ENCODE measurements at places on chromosomes 16 and 17.
A peak's percentile ranks its signal among the peaks of the same experiment; 100 is the strongest.

DNA sequence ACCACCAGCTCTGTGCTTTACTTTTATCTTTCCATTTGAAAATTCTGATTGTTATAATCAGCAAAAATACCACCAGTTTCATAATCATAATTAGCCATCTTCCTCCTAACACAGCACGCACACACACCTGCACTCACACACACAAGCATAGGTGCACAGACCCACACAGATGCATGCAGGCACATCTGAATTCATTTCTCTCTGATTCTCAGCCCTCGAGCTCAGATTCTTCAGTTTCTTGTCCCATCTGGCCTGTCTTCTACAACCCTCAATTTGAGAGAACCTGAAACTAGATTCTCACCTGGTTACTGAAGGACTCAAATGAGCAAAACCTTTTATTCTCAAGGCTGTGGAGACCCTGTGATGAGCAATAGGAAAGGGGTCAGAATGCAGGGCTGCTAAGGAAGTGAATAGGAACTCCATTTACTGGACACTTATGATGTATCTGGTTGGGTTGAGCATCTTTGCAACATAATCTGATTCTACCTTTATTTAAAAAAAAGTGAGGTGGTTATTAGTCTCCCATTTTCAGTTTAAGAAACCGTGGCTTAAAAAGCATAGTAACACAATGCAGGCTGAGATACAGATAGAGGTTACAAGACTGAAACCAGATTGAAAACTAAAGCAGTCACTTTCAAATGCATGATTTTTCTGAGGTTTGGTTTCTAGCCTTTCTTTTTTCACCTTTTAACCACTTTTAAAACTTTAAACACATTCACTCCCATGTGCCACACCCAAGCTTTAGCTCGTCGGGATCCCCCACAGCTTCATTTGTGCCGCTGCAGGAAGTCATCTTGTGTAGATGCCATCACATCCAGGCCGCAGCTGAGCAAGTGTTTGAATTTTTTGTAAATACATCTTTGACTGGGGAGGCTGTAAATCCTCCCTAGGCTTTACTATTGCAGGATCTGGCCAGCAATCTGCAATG, 9.4 kb downstream of the KRT33A start:
- no peak for DNase-seq

DNA sequence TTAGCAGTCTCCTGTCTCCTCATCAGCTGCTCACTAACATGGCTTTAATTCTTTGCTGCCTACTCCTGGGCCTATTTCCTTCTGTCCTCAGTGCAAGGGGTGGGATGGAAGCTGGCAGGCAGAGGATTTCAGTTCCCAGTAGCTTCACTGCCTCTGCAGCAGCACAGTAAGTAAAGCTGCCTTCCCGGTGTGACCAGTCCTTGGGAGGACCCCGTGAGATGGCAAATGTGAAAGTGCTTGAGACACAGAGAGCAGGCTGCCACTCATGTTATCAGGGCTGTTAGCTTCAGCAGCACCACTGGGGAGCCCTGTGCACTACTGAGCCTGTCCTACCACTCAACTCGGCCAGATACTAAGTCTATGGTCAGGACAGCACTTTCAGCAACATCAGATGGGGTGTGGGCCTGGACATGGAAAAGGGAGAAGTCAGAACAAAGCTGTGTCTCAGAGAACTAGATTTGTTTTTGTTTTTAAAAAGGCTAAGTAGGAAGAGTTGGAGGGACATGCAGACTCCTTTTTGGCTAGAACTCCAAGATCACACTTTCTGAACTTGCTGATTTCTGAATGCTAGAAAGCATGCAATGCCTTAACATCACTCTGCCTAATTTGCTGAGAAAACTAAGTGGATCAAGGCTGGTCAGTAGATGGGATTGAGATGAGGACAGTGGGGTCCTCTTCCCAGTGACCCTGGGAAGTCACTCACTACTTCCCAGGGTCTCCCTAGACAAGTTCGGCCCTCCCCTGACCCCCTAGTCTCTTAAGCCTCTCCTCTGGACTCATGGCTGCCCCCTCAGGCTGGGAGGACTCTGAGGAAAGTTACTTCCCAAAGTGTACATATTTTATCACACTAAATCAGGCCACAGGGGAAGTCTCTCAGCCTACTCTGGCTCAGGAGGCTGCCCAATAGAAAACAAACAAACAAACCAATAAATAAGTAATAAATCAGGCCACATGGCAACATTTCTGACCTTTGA, 1.1 kb downstream of the ACSF2 start:
- peak; percentile 62 for DNase-seq

DNA sequence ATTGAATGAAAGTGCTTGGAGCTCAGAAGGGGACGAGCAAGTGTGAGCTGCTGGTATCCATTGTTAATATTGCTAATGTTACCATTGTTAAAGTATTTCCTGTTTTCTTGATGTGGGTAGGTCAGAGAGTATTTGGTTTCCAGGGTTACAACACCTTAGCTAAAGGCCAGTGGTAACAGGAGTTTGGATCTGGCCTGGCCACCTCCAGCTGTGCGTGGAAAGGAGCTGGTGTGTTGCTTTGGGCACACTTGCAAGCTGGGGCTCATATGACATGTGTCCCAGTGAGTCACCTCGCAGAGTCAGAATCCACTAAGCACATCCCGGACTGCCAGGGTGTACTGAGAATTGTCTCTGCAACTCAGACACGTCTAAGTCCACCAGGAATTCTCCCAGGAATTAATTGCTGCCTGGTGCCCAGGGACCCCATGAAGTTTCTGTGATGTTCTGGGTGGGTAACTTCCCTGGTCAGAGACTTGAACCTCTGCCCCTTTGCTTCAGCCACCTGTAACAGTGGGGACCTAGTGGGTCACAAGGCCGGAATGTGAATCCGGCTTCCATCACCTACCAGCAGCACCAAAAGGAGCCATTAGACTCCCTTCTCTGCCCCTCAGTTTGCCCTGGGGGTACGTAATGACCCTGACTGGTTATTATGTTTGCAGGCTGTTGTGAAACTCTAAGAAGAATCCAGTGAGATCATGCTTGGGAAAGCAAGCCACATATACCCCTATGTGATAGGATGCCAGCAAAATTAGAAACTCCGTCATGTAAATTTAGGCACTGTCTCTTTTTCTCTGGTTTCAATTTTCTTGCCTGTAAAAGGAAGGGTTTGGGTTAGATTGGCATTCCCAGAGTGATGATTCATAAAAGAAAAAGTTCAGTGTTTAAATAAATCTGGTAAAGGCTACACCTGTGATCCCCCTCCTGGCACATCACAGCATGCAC, 12.8 kb downstream of the SLC6A2 start:
- DNase-seq = peak; percentile 61

- DNase-seq = no peak
Observed at GRCh38 chr16:73713251-73713650, 583.4 kb upstream of the PSMD7 start.

Measured in H9 (cell line).